ENCODE measurements at places on chromosomes 6 and 20.
A peak's percentile ranks its signal among the peaks of the same experiment; 100 is the strongest.

- DNase-seq = no peak
These were observed 94.4 kb upstream of the PRDM1 start for GRCh38 chr6:105991561-105992314.

GRCh38 chr20:1897965-1898464, 2.8 kb downstream of the SIRPA start:
- DNase-seq = no peak

DNA sequence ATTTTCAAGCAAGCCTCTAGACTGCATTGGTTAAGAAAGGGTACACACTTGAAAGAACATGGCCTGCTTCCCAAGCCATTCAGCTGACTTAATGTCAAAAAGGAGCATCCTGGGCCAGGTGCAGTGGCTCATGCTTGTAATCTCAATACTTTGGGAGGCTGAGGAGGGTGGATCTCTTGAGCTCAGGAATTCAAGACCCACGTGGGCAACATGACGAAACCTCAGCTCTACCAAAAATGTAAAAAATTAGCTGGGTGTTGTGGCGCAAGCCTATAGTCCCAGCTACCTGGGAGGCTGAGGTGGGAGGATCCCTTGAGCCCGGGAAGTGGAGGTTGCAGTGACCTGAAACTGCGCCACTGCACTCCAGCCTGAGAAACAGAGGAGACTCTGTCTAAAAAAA, 26.9 kb upstream of the NT5E start:
- DNase-seq = no peak

DNA sequence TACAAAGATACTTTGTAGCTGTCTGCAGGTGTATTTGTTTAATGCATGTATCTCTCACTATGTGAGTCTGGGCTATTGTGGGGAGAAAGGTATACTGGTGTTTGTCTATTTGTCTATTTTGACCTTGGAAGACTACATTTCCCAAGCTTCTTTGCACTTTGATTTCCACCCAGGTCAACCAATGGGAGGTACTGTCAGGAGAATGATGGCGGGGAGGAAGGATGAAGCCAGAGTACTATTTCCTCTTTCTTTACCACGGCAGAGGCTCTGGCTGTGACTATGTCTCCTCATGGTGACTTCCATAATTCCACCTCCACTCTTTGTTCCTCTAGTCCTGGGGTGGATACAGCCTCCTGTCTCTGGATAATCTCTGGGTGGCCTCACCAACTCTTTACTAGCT, 23.1 kb downstream of the LBP start:
- no peak for DNase-seq

DNA sequence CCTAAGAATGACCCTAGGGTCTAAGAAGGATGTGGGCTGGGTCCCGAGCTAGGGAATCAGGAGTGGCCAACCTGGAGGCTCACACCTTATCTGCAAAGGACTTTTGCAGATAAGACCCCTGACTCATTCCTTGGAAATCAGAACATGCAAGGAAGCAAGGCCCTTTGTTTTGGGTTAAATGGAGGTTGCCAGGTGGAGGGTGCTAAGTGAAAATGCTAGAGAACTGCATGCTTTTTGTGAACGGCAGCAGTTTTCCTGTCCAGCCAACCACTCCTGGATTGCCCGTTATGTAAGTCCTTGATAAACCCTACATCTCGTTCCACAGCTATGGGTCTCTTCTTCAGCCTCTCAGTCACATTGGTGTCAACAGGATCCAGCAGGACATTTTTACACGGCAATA, 52.1 kb upstream of the CST7 start:
- no peak for DNase-seq

- no peak for DNase-seq
These were observed 120.3 kb upstream of the RALGAPA2 start for GRCh38 chr20:20832715-20833114.

DNA sequence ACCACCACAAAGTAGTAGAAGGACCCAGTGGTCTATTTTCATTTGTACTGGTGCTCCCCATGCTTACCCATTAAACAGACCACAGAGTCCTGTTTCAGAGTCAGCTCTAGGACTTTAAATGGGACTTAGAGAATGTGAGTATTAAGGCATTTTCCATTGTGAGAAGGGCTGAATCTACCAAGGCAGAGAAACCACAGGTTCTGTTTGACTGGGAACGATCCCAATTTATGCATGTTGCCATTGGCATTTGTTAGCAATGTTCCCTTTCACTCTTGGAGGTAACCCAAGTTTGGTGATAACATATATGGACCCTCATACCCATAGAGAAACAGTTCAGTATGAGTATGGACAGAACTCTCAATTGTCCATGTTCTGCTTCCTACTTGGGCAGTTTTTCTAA, 672.8 kb downstream of the KIF16B start:
- no peak for DNase-seq

DNA sequence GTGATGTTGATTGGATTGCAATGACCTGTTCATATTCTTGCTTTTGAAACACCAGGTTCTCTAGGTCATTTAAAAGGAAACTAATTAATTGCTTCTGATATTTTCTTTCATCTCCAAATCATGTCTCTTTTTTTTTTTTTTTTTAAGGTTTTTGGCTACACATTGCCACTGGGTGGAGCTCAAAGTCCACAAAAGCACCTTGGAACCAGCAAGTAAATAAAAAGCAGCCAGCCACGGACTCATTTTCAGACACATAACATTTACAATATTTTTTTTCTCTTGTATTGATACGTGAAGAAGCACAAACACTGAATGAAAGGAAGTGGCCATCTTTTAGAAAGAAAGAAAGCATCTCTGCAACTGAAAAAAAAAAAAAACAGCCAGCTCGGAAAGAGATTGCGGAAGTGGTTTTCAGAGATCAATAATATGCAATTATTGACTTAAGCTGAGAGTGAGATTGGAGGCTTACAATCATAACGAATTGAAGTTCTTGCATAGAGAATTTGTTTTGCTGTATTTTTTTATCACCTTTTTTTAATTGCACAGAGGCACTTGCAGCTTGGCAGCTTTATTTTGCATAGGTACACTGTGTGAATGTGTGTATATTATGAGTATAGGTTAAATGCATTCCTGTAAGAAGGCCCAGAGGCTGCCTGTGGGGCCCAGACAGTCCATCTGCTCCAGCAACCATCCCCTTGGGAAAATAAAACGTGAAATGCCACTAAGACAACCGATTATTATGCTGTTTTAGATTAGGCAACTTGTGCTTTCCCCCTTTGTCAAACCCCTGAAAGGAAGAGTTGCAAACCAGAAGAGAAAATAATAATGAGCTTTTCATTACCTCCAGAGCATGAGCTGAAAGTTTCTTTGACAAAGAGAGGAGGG, 28.2 kb downstream of the CGA start:
- no peak for DNase-seq

DNA sequence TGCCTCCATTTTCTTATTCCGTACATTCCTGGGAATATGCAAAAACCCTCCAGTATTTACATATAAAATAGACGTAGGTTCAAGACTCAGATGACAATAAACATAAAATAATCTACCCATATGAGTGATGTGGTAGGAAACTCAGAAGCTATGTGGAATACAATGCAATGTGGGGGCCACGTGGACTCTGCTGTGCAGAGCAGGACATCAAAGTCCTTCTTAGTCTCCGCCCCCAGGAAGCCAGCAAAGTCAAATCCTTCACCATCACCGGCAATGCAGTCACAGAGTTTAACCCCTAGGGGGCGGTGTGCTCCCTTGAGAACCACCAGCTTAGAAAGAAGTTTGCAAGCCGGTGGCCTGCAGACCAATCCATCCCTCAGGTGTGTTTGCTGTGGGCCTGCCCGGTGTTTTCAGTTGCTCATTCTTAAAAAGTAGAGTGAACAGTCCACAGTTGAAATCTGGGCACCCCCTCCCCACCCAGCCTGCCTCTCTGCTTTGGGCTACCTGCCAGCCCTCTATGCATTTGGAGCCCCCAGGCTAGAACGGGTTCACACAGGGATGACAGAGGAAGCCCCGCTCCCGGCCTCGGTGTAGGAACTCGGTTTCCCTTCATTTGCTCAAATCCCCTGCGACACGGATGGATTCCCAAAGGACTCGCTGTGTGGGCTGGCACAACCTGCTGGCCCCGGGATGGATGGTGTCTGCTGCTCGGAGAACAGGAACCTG, 59.9 kb downstream of the SULF2 start:
- DNase-seq = peak; percentile 65

DNA sequence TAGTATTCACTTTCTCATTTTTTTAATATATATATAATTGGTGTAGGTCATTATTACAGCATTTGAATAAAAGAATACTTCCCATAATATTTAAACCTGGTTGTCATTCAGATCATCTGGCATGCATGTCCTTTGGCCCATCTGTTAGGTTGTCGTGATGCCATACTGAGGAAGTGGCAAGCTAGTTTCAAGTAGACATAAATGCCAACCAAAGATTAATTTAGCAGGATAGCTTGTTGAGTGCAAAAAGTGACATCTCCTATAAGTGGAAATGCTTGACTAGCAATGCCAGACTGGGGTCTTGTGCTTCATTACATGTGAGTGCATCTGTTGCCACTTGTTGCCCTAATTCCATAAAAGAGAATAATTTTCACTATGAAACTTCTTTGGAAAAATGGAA, 1044.7 kb downstream of the GRIK2 start:
- no peak for DNase-seq

GRCh38 chr6:96124778-96125177, 109.0 kb downstream of the FUT9 start:
- DNase-seq = no peak

- DNase-seq = no peak
These were observed 21.6 kb downstream of the KCNB1 start for GRCh38 chr20:49460916-49461315.

DNA sequence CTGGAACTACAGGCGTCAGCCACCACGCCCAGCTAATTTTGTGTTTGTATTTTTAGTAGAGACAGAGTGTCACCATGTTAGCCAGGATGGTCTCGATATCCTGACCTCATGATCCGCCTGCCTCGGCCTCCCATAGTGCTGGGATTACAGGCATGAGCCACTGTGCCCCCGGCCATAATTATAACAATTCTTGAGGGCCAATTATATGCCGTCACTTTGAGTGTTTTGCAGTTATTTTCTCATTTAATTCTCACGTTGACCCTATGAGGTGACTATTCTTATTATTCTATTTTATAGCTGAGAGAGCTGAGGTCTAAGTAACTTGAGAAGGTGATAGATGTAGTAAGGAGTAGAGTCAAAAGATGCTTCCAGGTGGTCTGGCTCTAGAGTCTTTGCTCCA, 13.0 kb downstream of the MYO6 start:
- no peak for DNase-seq

DNA sequence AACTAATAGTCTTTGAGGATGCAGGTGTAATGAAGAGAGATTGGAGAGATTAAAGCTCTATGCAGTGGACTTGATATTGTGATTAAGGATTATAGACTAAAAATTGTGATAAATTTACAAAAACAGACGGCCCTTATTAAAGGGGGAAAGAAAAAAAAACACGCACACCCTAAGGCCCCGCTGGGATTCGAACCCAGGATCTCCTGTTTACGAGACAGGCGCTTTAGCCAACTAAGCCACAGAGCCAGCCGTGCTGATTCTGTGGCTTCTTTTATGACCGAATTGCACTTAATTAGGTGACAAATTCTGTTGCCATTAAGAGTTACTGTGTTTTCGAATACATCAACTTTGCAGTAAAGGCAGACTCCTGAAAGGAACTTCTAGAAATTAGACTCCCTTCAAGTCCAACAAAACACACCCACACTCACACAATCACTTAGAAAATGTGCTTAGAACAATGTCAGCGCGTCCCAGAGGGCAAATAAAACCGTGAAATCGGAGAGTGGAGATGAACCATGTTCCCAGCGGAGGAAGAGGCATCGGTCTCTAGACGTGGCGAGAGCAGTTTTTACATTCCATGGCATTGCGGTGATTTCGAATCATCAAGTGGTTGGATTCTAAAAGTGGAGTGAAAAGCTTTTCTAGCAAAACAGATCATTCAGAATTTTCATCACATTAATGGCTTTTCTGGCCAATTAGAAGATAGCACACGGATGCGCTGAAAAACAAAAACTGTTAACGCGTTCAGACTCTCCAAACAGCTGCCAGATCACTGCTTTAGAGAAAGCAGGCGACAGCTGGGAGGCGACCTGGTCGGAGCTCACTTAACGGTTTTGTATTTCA, 122.6 kb downstream of the GPX5 start:
- DNase-seq = no peak

GRCh38 chr6:7264041-7264440, 49.0 kb downstream of the SSR1 start:
- no peak for DNase-seq

DNA sequence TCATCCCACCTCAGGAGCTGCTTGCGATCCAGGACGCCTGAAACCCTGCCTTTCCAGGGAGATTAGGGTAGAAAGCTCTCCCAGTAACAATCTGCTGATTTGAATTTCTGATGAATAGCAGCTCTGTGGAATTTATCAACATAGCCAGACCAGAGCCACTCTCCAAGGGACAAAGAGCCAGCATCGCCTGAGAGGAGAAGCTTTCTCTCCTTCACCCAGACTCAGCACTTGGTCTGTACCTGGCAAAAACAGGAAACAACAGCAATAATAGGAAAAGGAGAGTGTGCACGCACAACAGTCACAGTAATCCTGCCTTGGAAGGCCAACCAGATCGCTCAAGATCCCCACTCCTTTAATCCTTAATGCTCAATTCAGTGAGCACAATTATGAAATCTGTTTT, 22.3 kb upstream of the ROS1 start:
- no peak for DNase-seq

- no peak for DNase-seq
These were observed 194.7 kb downstream of the TENT5A start for GRCh38 chr6:81557811-81558210.

GRCh38 chr6:160895562-160895961, 96.0 kb upstream of the MAP3K4 start:
- no peak for DNase-seq

GRCh38 chr6:16982807-16983206, 119.0 kb upstream of the STMND1 start:
- no peak for DNase-seq

DNA sequence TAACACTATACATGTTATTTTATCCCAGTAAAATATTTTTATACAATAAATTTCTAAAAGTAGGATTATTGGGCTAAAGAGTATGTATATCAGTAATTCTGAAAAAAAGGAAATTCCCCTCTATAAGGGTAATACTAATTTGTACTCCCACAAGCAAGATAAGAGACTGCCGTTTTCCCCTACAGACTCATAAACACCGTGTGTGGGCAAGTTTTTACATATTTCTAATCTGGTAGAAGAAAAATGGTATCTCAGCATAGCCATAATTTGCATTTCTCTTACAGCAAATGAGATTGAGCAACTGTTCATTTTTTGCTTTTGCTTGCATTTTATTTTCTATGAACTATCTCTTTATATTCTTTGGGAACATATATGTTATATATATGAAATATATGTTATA, 26.0 kb upstream of the MYMX start:
- no peak for DNase-seq

DNA sequence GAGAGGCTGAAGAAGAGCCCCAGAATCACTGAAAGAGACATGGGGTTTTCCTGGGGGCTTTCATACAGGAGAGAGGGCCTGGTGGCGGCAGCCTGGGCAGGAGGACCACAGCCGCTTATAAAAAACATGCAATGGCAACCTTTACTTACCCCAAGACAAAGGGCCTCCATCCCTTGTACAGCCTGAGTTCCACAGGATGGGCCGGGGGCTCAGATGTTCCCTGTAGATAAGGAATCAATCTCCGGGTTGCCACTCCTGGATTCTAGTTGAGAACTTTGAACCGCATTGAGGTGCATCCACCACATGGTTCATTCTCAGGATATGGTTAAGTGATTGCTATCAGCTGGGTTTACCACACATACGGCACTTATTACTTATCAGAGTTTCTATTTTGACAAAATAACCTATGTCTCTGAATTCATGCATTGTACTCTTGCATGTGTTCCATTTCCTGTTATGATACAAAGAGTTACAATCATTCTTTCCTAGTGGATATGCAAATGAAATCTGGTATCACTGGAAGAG, 677.6 kb downstream of the KIF16B start:
- no peak for DNase-seq
